GM03348 (cell line): ENCODE measurements at places on chromosomes 2 and 18.

GRCh38 chr18:68104036-68104435, 587.5 kb upstream of the DSEL start:
- DNase-seq, result no peak

DNA sequence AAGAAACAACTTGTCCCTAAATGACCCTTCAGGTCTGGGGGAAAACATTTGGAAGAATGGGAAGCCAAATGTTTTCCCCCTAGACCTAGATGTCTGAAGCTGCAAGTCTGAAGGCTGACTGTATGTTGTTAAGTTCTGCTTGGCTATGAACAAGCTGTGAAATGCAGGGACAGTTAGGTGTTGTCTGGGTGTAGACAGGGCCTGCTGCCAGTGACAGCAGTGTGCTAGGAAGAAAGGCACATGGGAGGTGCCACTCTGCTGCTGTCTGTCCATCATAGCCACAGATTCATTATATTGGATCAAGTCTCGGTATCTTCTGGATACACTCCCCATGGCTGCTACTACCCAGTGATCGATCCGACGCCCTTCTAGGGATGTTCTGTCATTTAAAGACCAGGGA, 265.9 kb upstream of the PXDN start:
- DNase-seq, result no peak

DNA sequence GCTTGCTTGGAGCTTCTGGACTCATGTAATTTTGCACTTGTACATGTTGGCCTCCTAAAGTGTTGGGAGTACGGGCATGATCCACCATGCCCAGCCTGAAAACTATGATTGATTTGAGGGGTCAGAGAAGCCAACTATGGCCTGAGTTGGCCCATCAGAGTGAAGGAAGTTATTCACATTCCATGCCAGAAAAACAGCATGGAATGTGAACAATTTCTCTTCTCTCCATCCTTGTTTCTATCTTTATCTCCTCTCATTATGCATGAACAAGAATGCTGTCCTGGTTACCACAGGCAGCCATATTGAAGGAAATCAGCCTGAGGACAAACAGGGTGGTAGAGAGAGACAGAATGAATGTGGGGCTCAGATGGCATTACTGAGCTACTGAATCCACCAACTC, 3.5 kb upstream of the CD226 start:
- peak; percentile 69 for DNase-seq

- peak; percentile 35 for DNase-seq
Measured at GRCh38 chr2:174779361-174779928, 15.2 kb upstream of the CHRNA1 start.

- DNase-seq, result peak; percentile 87
Measured at GRCh38 chr18:7177116-7177744, 53.7 kb upstream of the LRRC30 start.

DNA sequence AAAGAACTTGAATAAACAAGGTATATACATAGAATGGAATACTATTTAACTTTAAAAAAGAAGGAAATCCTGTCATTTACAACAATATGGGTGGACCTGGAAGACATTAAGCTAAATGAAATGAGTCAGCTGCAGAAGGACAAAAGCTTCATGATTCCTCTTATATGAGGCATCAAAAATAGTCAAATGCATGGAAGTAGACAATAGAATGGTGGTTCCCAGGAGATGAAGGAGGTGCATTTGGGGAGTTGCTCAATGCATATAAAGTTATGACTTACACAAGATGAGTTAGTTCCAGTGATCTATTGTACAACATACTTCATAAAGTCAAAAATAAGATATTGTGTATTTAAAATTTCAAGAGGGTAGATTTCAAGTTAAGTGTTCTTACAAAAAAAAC, 426.1 kb upstream of the UBE2E3 start:
- DNase-seq, result no peak

DNA sequence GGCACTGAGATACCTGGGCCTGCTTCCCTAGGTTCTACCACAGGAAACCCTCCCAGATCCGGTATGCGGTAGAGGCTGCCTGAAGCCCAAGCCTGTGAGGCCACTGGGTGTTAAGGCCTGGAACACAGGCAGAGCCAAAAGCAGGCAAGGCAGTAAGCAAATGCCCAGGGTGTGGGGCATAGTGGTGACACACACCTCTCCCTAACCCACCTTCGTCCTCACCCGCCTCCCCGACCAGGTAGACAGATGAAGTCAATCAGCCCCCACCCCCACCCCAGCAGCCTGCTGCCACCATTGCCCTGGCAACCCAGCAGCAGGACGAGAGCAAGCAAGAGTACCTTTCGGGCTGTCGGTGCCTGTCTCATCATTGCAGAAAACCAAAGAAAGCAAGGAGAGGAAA, 6.1 kb downstream of the DCTN1 start:
- no peak for DNase-seq

DNA sequence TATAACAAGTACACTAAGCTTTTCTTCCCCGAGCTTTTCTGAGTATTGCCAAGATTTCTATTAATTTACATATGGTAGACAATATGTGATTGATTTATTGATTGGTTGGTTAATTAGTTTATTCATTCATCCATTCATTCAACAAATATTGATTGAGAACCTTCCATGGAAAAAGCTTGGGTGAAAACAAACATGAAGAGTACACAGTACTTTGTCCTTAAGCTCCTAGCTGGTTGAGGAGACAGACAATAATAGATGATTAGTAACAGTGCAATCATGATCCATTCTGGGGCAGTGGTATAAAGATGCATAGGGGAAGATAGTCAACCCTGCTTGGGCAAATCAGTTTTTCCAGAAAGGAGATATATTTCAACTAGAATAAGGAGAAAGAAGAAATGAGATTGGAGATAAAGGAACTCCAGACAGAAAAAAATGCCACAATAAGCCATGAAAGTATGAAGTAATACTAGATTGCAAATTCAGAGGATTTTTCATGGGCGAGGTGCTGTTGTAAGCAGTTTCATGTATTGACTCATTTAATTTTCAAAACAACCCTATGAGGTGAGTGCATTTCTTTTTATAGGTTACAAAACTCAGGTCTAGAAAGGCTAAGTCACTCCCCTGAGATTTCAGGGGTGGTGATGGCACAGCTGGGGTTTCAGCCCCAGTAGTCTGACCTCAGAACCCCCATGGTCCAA, 129.5 kb downstream of the RND3 start:
- peak; percentile 13 for DNase-seq

DNA sequence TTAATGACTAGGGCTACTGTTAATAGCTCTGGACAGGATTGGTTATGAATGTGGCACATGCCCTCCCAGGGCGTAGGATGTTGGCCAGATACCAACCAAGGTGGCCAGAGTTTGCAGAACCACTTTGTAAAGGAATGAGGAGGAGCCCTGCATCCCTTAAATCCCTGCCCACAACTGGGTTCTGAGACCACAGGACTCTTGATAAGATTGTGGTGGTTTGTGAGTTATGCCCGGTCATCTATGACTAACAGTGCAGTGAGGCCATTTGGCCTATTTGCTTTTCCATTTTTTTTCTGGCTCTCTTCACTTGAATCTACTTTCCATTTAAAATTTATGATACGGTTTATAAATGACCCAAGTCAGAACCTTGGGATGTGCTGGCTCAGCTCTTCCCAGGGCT, 294.5 kb downstream of the PRKCE start:
- peak; percentile 70 for DNase-seq

GRCh38 chr2:226132323-226133215, 667.1 kb downstream of the IRS1 start:
- DNase-seq, result no peak

DNA sequence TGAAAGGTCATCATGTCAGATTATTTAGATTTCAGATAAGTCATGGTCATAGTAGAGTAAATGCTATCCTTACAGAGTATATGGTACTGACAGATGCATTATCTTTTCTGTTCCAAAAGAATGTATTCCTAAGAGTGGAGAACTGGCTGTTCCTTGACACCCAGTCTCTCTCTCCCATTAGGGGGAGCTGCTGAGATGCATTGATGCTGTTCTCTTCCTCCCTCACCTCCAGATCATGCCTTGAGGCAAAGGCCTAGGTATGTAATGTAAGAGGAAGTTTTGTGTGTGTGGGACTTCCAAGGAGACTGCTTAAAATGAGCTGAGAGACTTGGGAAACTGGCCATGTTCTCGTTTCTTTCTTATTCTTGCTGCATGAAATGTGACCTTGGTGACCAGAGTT, 979.5 kb upstream of the CELF4 start:
- no peak for DNase-seq

DNA sequence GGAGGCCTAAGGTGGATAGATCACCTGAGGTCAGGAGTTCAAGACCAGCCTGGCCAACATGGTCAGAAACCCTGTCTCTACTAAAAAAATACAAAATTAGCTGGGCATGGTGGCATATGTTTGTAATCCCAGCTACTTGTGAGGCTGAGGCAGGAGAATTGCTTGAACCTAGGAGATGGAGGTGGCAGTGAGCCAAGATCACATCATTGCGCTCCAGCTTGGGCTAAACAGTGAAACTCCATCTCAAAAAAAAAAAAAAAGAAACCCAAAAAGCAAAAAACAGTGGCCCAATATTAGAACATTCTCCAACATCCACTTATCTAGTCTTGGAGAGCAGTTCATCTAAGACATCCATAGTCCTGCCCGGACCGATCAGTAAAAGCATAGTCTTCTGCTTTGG, 260.4 kb downstream of the MREG start:
- DNase-seq, result no peak

DNA sequence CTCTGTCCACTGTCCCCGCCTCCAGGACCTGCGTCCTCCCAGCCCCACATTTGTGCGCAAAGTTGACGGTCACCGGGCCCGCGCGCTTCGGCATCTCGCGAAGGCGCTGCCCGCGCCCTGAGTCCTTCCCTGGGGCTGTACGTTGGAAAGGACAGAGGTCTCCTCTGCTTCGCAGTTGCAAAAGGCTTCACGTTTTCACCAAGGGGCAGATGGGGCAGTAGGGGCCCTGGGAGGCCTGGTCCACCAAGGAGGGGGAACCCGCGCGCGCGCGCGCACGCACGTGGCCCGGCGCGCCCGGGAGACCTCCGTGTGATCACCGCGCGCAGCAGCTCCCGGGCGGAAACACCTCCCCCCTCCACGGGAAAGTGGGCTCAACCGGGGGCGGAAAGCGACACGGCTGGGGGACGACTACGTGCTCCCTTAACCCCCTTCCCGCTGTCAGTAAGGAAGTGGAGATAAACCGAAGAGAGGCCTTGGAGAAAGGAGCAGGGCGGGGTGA, 21.9 kb downstream of the TEX44 start:
- peak; percentile 21 for DNase-seq

- no peak for DNase-seq
Measured at GRCh38 chr2:68696554-68696953, 38.1 kb upstream of the ARHGAP25 start.

DNA sequence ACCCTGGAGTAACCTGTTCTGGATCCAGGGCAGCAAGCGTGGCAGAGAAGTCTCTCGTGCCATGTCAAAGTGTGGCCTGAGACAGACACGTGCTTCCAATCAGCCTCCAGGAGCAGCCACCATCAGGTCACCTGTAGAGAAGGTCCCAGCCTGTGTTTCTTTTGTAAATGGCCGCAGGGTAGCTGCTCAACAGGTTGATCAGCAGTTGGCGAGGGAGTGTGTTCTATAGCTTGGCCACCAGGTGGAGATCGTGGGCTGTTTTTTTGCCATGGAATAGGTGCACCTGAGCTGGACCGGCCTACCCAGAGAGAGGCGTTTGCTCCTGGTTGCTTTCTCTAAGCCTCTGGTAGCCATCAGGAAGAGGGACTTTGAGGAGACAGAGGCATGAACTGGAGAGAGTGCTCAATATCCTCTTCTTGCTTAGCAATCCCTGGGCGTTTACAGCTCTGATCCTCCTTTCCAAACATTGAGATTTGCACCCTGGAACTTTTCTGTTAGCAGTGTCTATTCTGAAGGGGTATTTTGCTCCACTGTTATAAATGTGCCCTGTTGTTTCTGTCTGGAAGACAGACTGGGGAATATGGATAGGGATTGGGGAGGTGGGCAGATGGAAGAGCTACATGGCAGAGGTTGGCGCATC, 34.2 kb upstream of the EN1 start:
- DNase-seq, result peak; percentile 60

DNA sequence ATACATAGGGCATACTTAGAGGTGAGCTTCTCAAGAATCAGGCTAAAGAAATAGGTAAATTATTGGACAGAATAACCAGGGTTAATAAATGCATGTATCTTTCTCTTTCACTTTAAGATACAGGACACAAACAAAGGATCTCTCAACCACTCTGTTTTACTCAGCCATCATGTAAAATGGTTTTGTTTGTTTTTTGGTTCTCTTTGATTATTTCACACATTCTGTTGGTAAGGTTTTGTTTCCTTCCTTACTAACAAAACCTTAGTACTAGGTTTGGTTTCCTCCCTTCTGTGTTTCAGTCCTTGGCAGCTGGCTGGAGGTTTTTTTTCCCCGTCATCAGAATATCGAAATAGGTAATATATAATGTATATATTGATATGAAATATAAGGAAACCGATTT, 1506.8 kb upstream of the TMEFF2 start:
- no peak for DNase-seq
